ENCODE measurements at places on chromosomes 13 and 19.

- DNase-seq: no peak
Observed at GRCh38 chr13:84352946-84353345, 470.7 kb upstream of the SLITRK1 start.

- no peak for DNase-seq
Observed at GRCh38 chr19:4499318-4499717, 19.0 kb downstream of the PLIN4 start.

DNA sequence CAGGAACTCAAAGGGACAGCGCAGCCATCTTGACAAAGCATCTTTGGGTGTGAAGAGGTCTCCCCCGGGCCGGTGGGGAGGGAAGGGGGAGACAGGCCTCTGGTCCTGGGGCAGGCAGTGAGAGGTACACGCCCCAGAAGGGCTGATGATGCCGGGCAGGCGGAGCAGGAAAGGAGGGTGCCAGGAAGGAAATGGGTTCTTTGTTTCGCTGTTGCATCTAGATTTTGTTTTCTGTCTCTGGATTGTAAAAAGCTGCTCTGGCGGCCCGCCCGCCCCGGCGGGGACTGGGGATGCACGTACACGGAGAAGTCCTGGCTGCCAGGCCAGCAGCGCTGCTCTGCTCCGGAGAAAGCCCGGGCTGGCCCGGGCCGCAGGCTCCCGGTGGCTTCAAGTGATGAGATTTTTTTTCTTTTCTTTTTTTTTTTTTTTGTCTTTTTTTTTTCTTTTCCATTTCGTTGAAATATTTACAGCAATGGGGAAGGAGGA lies 13.2 kb upstream of the ASF1B start:
- no peak for DNase-seq

- DNase-seq: no peak
Observed at GRCh38 chr13:44759384-44760360, 183.5 kb upstream of the TSC22D1 start.

DNA sequence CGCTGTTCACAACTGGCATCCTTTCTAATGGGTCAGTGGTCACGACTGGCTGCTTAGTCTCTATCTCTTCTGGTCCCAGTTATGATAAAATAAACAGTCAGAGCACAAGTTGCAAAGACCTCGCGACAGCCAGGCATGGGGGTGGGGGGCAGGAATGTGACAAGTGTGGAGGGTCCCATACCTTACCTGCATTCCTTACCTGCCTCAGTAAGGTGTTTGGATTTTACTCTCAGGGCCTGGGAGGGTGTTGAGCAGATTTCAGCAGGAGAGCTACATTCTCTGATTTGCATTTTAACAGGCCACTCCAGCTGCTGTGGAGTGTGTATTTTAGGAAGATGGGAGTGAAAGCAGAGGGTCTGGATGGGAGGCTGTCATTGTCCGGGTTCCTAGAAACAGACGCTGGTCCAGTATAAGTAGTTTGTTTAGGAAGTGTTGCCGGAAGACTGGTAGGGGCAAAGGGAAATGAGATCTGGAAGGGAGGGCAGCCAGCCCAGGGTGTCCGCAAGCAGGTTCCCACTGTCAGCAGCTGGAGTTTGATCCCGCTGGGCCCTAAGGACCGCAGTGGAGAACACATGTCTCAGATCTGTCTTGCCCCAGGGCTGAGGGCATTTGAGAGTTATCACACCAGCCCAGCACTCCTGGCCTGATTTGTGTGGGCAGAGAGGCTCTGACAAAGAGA lies 920.0 kb downstream of the UQCRFS1 start:
- DNase-seq: no peak

- no peak for DNase-seq
Observed at GRCh38 chr13:106591299-106591698, 23.4 kb upstream of the ARGLU1 start.

- DNase-seq: no peak
Observed at GRCh38 chr13:81676008-81676407, 1335.1 kb upstream of the SPRY2 start.

DNA sequence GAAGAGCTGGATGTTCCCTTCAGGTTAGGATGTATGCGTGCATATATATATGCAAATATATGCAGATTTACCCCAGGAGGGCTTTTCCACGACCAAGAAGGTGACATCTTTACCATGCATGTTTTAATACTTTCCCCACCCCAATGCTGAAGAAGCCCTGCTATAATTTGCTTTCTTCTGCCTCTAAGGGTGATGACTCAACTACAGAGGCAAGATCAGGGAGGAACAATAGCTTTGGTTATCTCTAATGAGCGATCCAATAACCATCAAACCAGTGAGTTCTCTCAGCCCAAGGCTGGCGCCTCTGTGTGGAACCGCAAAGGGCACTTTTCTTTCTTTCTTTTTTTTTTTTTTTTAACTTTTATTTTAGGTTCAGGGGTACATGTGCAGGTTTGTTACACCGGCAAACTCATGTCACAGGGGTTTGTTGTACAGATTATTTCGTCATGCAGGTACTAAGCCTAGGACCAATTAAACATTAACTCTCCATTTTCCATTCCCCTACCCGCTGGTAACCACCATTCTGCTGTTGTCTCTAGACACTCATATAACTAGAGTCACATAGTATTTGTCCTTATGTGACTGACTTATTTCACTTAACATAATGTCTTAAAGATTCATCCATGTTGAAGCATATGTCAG lies 25.7 kb upstream of the UBE2L5 start:
- DNase-seq: no peak

GRCh38 chr19:49362929-49363267 lies 682 bp upstream of the TEAD2 start:
- no peak for DNase-seq

- no peak for DNase-seq
Observed at GRCh38 chr13:98475522-98475921, 101.4 kb downstream of the STK24 start.

GRCh38 chr19:14402332-14403144 lies 16.6 kb downstream of the DDX39A start:
- DNase-seq: no peak

DNA sequence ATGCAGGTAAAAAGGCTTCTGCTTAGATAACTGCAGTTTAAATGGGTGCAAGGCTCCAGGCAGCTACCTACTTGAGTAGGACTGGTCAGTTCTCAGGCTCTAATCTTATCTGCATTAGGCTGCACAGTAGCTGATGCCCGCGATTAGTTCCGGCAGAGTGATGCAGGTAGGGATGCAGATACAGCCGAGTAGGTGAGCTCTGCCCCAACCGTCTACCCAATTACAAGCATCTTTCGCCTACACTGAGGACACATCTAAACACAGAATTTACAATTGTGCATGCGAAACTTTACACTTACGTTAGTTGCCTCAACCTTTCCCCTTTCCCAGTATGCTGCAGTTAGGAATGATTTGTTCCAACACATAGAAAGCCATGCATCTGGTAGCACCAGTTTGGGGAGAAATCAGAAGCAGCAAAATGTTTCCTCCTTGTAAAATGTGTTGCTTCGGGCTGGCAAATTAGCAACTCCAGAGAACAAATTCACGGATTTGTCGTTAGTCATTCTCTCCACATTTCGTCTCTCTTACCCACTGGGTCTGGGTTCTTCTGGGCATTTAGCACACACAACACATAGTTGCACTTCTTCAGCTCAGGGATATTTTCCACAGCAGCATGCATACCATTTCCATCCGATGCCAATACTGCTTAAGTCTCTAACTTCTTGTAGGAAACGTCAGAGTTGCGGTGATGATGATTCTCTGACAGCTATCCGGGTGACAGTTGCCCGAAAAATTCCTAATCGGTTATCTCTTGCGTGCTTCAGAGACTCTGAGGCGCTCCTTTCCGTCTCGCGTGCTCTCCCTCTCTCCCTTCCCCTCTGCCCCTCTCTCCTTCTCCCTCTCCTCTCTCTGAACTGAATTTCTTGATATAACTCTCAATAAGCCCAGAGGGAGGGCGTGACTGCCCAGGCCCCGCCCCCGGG lies at the start of gene PCDH9:
TSS of gene PCDH9 (minus strand) at position 856 of the 923 bp plus-strand sequence. CDS start 1,896 bp downstream, outside the sequence.
- DNase-seq: no peak

GRCh38 chr19:45876411-45877197 lies 9.3 kb downstream of the IRF2BP1 start:
- no peak for DNase-seq

DNA sequence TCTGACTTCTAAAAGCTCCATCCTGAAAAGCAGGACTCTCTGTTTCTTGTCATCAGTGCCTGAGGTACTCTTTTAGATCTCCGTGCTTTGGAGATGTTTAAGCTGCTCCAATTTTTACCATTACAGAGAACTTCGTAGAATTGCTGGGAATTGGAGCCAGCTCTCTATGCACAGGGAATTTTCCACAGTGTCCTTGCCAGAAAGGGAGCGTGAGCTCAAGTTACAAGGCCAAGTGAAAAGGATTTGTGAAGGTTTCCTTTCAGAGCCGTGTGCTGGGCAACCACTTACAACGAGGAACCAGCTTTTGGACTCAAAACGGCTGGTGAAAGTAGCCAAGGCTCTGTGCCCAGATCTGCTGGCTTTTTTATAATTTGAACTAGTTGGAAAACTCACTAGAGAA lies 82.6 kb downstream of the NUFIP1 start:
- no peak for DNase-seq

DNA sequence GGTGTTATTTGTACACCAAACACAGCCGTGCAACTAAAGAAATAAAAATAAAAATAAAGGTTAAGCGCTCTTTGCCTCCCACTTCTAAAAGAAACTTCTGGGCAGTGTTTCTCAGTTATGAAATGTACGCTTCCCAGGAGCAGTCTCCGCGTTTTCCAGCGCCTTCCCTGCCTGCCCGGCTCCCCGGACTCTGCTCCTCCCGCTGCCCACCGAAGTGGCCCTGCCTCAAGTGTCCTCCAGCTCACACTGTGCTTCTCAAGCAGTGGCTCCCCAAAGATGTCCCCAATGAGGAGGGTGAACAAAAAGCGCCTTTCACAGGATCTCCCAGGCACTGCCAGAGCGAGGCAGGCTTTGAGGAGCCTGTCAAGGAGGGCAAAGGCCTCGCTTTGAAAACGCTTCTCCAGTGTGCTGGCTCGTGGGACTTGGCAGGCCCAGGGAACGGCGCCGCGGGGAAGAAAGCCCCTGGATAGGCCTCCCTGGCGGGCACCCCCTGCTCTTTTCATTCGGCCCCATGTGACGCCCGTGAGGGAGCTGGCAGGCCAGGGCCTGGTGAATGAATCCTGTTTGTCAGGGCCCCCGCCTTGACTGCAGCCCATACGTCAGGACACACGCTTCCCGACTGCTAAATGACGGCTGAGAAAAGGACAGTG lies 187.1 kb downstream of the FOXO1 start:
- DNase-seq: no peak

DNA sequence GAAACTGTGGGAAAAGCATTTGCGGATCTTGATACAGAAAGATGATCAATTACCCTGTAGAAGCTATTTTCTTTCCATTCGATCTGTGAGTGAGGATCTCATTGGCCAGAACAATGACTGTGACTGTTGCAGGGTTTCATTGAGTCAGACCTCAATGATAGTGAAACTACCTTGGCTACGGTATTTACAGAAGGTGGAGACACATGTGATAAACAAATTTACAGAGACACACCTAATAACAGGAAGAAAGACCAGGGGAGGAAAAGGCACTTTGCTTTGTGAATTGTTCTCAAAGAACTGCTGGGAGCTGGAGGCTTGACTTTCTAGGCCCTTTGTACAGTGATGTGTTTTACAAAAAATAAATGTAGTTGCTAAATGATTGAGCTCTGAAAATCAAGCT lies 19.9 kb upstream of the ARGLU1 start:
- no peak for DNase-seq

- no peak for DNase-seq
Observed at GRCh38 chr13:59492030-59492636, 671.6 kb downstream of the DIAPH3 start.

GRCh38 chr13:41994696-41995095 lies 33.8 kb upstream of the VWA8 start:
- no peak for DNase-seq

DNA sequence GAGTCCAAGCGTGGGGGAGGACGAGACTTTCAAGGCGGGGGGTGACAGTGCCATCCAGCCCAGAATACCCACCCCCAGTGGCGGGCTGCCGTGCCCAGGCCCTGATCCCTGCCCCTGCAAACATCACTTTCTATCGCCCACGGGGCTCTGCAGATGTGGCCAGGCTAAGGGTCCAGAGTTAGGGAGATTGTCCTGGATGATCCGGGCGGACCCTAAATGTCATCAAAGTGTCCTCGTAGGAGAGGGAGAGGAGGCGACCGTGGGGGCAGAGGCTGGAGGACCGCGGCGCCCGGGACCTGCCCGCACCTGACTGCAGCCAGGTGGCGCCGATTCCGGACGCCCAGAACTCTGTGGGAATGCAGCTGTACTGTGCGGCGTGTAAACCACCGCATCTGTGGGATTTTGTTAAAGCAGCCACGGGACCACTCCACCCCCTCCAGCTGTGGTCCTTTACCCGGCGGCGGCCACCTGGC lies 32.4 kb downstream of the GJA3 start:
- DNase-seq: no peak

DNA sequence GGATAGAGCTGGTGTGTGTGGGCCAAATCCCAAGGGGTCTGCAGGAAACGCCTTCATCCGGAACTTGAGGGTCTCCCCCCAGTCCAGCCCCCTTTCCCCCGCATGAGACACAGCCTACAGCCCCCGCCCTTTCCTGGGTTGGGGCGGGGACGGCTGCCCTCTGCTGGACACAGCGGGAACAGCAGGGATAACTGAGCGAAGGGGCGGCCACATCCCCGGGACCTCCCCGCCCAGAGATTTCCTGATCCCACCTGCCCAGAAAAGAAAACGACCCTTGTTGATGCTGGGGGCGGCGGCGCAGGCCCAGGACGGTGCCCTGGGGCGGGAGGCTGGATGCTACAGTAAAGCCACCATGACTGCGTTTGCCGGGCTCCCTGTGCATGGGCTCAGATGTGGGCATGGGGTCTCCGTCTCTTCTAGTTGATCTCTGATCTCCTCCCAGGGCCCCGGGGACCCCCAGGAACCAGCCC lies 14.2 kb downstream of the ONECUT3 start:
- DNase-seq: no peak

DNA sequence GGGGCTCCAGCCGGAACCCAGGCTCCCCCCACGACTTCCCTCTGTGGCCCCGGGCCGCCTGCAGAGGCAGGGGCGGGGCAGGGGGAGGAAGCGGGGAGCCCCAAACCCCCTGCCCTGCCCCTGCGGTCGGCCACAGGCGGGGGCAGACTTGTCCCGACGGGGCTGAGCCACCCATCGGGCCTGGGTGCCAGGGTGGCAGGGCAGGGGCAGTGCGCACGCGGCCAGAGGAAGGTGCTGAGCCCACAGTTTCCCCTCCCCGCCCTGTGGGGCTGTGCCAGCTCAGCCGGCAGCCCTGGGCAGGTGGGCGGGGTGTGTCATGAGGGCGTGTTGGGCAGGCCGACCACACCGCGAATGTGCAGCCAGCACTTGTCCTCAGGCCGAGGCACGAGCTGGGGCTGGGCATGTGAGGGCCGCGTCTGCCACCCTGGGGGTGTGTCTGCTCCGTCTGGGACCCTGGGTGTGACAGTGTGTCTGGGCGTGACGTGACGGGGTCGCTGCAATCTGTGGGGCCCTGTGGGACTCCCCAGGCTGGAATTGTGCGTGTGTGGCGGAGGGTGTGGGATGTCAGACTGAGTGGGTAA lies 17.7 kb downstream of the CCDC97 start:
- no peak for DNase-seq

- no peak for DNase-seq
Observed at GRCh38 chr19:58181902-58182576, 822 bp upstream of the ZNF274 start.

DNA sequence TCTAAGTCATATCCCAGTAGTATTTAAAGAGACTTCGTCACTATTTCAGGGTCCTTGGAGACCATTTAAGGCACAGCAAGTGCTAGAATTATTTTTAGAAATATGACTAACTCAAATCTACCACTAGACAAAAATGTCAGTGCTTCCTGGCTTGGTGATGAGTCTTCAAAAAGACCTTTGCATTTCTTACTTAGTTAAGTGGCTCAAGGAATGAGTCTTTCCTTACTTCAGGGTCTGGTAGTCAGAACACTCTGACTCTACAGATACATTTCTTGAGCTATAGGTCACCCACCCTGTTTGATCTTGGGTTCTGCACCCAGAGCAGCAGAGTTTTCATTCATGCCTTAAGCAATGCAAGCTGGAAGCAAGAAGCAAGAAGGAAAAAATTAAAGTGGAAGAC lies 191.0 kb upstream of the HTR2A start:
- no peak for DNase-seq

Data from GOT3 (cell line).